ACHN (cell line): ENCODE measurements at places on chromosomes 5 and 9.

DNA sequence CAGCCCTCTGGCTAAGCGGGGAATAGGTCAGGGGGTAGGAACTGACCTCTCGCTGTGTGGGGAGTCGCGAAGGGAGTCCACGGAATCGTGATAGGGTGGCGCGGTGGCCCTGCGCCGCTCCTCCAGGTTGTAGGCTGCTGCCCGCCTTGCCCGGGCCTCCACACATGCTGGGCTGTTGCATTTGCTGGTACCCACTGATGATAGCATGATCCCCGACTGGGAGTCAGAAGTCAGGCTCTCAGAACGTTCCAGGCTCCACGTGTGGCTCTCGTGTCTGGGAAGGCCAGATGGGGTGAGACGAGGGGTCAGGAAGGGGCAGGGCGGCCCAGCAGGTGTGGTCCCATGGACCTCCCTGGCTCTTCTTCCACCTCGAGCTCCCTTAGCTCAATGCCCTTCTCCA lies 56.0 kb downstream of the PSD2 start:
- DNase-seq = no peak

GRCh38 chr9:69120380-69121154 lies 53.5 kb upstream of the TJP2 start:
- DNase-seq = peak; percentile 73

GRCh38 chr9:86632537-86632936 lies 278.3 kb upstream of the TUT7 start:
- no peak for DNase-seq

- no peak for DNase-seq
Measured at GRCh38 chr5:64000096-64000495, 37.9 kb upstream of the HTR1A start.

DNA sequence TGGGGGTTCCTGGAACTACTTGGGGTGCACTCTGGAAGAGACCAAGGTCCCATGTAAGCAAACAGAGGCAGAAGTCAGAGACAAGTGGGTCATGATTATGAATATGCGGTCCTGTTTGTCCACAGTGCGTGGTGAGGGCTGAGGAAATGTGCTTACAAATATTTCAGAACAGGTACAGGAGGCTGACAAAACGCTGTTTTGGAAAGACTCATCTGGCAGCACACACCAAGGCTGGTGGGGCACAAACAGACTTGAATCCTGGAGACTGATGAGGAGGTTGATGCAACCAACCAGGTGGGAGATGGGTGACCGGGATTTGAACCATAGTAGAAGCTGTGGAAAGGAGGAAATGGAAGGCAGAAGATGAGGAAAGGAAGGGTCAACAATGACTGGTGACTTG lies 83.8 kb downstream of the ADRB2 start:
- DNase-seq = no peak

DNA sequence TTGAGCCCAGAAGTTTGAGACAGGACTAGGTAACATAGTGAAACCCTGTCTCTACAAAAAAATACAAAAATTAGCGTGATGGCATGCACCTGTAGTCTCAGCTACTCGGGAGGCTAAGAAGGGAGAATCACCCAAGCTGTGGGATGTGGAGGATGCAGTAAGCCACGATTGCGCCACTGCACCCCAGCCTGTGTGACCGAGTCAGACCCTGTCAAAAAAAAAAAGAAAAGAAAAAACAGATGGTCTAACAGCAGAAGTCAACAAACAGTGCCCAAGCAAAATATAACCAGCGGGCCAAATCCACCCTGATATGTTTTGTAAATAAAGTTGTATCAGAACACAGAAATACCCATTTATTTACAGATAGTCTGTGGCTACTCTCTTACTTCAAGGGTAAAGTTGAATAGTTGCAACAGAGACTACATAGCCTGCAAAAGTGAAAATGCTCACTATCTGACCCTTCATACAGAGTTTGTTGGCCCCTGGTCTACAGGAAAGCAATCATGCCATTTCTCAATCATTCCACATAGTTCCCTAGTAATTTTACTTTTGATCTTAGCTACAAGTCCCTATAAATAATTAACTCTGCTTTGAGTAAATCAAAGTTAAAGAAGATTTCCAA lies 383.7 kb downstream of the TLE1 start:
- DNase-seq = no peak

DNA sequence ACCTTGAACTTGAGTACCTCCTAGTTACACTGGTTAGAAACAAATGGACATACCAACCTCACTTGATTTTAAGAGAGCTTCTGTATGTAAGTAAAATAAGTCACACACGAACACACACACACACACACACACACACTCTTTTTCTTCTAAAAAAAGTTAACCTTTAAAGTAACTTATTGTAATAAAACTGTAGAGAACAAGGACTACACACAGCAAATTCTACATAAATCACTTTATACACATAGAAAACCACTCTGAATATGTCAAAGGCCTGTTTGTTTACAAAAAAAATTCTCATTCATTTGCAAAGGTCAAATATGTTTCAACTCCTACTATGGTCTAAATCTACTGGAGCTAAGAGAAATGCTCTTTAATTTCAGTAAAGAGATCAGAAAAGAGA lies 29.1 kb downstream of the GIN1 start:
- no peak for DNase-seq

GRCh38 chr5:6162175-6162574 lies 216.2 kb downstream of the MED10 start:
- no peak for DNase-seq

- DNase-seq = no peak
Measured at GRCh38 chr5:91956738-91957137, 573.6 kb upstream of the ARRDC3 start.

GRCh38 chr5:132814503-132815294 lies 1.6 kb downstream of the SOWAHA start:
- DNase-seq = no peak

DNA sequence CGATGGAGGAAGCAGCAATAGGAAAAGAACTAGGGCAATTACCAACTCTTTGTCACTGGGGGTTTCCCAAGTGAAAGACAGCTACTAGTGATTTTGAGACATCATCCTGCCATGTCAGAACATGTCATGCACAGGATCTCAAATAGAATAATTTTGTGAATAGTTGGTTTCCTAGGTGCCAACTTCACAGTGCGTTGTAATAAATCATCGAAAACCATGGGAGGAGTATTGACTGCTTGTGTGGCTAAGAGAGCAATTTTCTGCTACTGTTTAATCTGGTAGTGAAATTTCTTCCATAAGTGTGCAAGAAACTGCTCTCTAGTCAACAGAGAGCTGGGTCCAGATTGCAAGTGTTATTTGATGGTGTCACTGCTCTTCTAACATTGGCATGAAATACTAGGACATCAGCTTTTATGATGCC lies 168.6 kb downstream of the NNT start:
- no peak for DNase-seq

DNA sequence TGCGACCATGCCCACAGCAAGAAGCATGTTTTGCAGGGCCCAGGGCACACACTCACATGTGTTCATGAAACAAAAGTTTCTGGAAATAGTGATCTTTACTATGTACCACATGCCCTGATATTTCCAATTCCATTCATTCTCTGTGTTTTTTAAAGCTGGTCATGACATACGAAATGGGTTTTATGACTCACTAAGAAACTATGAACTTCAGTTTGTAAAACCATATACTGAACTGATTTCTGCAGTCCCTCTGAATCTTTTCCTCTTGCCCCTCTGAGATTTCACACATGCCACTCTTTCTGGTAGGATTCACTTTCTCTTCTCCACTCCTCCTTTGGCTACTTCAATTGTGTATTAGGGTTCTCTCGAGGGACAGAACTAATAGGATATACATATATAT lies 416.1 kb upstream of the TRPC7 start:
- DNase-seq = no peak

- no peak for DNase-seq
Measured at GRCh38 chr5:172530406-172530805, 76.1 kb upstream of the SH3PXD2B start.

DNA sequence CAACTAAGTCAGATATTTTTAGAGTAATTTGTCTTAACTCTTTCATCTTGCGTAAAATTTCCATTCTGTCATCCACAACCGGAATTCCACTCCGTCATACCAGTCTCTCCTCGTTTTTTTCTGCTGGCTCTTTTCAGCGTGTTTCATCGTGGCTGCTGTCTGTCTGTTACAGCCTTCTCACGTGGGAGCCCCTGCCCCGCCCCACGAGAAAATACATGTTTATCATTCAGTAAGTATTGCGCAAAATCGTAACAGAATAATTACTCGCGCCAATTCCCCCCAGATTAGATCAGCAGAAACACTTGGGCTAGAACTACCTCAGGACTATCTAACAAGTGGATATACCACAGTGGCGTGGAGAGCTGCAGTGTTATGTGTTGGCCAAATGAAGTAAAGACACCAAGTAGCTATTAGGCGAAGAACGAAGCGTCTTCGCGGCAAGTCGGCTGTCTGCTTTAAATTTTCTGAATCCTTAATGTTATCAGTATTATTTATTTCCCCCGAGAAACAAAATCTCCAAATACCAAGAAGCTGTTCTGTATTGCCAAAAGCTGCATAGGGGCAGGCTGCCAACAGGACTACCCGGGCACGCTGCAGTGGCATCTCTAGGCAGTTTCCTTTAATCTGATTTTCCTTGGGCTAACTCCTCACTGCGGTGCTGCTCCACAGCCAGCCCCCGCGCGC lies 566 bp upstream of the FOCAD start:
- DNase-seq = no peak

- DNase-seq = no peak
Measured at GRCh38 chr9:134064711-134065110, 3.1 kb downstream of the BRD3 start.

- DNase-seq = peak; percentile 45
Measured at GRCh38 chr9:113807173-113808061, 68.7 kb upstream of the ZNF618 start.

GRCh38 chr5:149441986-149442385 lies 62.9 kb upstream of the IL17B start:
- no peak for DNase-seq

DNA sequence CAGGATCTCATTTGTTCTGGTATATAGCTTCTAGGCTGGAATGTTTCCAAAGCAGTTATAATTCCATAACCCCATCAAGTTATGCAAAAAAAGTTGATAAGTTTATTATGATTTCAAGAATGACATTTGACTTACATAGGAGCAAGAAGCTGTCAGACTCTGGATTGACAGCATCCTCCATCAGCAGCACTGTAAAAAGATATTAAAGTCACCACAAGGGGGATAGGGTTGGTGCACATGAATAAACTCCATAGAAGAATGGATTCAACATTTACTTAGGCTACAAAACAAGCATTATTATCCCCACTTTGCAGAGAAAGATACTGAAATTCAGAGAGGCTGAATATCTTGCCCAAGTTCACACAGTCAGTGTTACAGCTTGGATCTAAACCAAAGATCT lies 208.9 kb upstream of the SLC30A5 start:
- peak; percentile 11 for DNase-seq

- no peak for DNase-seq
Measured at GRCh38 chr5:174175716-174176268, 130.3 kb downstream of the NSG2 start.

GRCh38 chr5:99179206-99179605 lies 250.4 kb upstream of the CHD1 start:
- no peak for DNase-seq

DNA sequence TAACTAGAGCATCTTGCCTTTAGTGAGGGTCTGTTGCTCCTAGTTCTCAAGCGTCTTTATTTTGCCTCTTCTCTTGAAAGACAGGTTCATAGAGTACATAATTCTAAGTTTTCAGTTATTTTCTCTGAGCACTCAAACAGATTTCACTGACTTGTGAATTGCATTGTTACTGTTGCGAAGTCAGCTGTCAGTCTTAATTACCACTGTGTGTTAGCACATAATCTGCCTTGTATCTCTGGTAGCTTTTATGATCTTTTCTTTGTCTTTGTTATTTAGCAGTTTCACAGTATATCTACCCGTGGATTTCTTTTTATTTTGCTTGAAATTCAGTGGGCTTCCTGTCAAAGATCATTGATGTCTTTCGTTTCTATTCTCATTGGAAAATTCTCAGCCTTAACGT lies 192.9 kb downstream of the TTLL11 start:
- no peak for DNase-seq

GRCh38 chr5:34854459-34855174 lies 15.7 kb downstream of the TTC23L start:
- no peak for DNase-seq

- no peak for DNase-seq
Measured at GRCh38 chr9:36441966-36442365, 41.9 kb upstream of the RNF38 start.

DNA sequence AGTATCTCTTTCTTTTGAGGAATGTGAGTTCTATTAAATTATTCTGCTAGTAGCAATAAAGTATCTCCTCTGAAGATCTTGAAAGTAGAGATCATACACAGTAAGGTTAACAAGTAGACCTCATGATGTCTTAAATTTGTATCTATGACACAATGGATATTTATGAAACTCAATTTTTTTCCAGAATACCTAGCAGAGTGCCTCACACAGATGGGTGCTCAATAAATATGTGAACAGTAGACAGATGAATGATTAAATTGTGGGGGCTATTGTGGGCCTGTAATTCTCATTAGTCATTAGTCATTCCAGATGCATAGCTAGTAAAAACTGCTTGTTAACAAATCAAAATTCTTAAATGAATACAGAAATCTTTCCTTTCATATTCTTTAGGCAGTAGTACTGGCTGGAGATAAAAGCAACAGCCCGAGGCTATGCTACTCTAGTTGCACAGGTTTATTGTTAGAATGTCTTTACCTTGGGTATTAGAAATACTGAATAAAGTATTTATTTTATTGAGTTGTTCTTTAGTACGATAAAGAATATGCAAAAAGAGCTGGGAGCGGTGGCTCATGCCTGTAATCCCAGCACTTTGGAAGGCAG lies 22.0 kb downstream of the CHD1 start:
- no peak for DNase-seq

- DNase-seq = no peak
Measured at GRCh38 chr9:132243156-132244074, 81.6 kb downstream of the NTNG2 start.

GRCh38 chr5:161001604-161002003 lies 149.6 kb upstream of the ATP10B start:
- DNase-seq = no peak

GRCh38 chr9:127613583-127613954 lies 1.5 kb downstream of the STXBP1 start:
- no peak for DNase-seq

- DNase-seq = peak; percentile 99
Measured at GRCh38 chr9:112041536-112042243, 133.4 kb downstream of the SUSD1 start.

DNA sequence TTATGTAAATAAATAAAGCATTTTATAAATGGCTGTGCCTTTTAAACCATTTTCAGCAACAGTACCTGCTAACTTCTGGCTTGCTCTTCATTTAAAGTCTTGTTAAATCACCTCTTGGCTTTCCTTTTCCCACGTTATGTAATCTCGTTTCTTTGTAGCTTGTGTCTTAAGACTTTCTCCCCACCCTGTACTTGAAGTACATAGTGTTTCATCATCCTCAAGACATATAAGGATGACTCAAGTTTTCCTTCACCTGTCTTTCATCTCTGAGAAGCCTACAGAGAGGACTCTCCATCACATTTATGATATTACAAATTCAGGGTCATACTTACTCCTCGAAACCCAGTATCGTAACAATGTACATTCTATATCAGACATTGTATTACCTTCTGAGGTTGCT lies 33.9 kb downstream of the PRELID2 start:
- no peak for DNase-seq
